ENCODE measurements at places on chromosomes 1 and 21. TPM values are rescaled to one million over a fixed set of nuclear protein-coding genes. Genes with fewer than 3 reads are reported as not detected.

The KDM1A gene
- total RNA-seq: 105 TPM

The GBP2 gene
- total RNA-seq: 35.3 TPM

DNA sequence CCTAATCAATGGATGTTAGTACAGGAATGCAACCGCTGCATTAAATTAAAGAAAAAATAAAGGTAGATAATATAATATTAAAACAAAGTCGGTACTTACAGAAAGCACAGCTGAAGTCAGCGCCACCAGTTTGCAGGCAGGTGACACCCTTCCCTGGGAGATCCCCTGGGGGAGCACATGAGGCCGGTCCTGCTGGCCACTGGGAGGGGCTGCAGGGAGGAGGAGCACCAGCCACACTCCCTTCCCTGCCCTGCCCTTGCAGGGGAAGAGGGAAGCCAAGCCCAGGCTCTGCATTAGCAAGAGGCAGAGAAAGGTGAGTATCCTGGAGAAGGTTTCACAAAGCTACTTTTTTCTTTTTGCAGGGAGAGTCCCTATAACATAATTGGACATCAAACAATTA, 507.0 kb downstream of the AJAP1 start:
- no peak for DNase-seq

- DNase-seq: no peak
Observed at GRCh38 chr1:235004840-235005391, 123.7 kb downstream of the TOMM20 start.

Data from LHCN-M2 (cell line).